ENCODE measurements at places on chromosomes 5 and 9.

DNA sequence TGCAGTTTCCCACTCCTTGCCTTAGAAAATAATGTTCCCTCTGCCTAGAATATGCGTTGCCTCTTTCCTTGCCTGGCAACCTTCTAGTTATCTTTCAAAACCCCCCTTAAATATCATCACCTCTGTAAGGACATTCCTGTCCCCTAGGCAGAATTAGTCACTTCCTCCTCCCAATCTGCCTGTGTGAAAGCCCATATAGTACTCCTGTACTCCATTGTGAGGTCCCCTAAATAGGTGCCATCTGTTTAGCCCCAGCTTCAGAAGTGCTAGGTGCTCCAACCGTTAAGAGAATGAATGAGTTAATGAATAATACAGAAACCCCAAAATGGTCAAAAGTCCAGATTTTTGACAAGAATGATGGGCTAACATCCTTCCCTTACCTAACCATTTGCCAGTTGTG is 181.4 kb downstream of the GDNF start:
- DNase-seq, result no peak

GRCh38 chr5:122297587-122298298 is 14.3 kb upstream of the SNCAIP start:
- DNase-seq, result no peak

DNA sequence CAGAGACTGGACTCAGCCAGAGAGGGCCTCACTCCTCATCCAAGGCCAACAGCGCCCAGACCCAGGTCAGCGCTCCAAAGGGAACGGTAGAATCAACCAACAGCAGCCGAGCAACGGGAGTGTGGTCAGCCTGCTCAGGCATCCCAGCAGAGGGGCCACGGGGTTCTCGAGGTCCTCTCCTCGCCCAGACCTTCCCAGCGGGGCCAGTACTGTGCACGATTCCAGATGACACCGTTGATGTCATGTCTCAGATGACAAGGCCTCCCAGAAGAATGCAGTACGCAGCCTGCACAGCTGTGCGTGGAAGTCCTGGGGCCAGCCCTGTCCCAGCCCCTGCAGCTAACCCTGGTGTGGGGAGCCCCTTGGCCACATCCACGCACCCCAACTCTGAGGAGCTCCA is 141.0 kb upstream of the PPP1R26 start:
- DNase-seq, result no peak

DNA sequence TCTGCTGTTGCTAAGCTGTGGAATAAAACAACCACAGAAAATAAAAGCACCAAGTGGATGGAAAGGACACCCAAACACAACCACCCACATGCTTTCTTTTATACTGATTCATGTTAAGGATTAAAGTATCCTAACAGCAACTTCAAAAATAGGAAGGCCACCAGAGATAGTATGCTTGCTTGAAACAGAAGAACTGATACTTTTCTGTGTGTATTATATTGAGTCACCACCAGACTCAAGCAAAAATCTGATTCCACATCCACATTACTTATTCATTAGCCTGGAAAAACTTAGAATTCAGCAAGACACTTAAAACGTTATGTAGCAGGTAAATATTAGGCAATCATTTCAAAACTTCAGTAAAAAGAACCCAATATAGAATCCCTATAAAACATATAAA is 52.3 kb downstream of the ZDHHC21 start:
- no peak for DNase-seq

DNA sequence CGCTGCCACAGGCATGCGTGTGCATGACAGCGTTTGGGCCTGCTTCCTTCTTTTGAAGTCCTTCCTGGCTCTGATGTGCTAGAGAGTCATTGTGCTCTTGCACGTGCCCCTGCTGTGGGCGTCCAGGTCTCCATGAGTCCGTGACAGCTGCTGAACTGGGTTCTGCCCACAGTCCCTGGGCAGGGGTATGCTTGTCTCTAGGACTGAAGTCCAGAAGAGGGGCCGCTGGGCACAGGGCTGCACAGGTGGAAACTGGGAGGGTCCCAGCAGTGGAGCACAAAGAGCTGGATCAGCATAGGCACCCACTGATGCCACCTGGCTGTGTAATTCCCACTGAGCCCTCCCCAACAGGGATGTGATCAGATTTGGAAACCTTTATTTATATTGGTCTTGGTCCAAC is 169.4 kb downstream of the IRX2 start:
- no peak for DNase-seq

GRCh38 chr5:173338380-173339015 is 10.3 kb upstream of the STC2 start:
- no peak for DNase-seq

DNA sequence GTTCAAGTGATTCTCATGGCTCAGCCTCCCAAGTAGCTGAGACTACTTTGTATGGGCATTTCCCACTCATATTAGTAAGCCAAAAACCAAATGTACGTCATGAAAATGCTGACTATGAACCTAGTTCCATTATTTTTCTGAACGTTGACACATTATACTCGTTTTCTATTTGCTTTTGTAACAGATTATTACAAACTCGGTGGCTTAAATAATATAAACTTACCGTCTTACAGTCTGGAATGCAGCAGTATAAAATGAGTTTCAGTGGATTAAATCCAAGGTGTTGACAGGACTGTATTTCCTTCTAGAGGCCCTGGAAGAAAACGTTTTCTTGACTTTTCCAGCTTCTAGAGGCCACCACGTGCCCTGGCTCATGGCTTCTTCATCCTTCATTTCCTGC is 517.0 kb downstream of the GADD45G start:
- no peak for DNase-seq

- no peak for DNase-seq
Measured at GRCh38 chr9:32401488-32401887, 17.0 kb downstream of the ACO1 start.

GRCh38 chr9:7375013-7375511 is 424.5 kb downstream of the DMAC1 start:
- DNase-seq, result no peak

GRCh38 chr9:131523451-131524435 is 7.3 kb downstream of the UCK1 start:
- no peak for DNase-seq

GRCh38 chr5:180291943-180292831 is at the start of gene MAPK9:
MAPK9 (minus strand) TSS chr5:180292083; CDS start chr5:180280561, 11,522 bp downstream.
- DNase-seq, result peak; percentile 71

DNA sequence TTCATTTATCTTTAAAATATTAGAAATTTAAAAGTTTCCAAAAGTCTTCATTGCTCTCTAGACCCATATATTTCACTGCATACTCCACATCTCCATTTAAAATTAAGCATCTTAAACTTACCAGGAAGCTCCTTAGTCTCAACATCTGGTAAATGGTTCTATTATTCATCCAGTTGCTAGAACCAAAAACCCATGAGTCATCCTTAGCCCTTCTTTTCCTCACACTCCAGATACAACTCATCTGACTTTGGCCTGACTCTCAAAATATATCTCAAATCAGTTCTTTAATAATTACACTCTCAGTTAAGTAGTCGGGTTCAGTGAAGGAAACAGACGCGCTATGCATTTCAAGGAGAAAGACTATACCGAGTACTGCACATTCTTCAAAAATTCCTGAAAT is 110.2 kb upstream of the COX7C start:
- no peak for DNase-seq

- no peak for DNase-seq
Measured at GRCh38 chr9:90827181-90827871, 25.7 kb downstream of the SYK start.

DNA sequence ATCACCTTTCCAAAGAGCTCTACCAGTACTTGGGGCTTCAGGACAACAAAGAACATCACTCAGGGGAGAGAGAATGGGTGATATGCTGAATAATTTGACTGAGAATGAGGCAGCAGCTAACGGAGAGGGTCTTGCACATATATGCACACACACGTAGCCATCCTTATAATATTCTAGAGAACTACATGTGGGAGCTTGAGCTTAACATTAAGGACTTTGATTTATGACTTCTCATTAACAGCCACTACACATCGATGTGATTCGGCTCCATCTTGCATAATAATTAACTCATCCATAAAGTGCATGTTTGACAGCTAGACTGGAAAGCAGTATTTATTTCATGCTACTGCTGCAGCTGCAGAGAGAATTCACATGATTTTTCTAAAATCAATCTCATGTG is 163.4 kb downstream of the RAB3C start:
- no peak for DNase-seq

DNA sequence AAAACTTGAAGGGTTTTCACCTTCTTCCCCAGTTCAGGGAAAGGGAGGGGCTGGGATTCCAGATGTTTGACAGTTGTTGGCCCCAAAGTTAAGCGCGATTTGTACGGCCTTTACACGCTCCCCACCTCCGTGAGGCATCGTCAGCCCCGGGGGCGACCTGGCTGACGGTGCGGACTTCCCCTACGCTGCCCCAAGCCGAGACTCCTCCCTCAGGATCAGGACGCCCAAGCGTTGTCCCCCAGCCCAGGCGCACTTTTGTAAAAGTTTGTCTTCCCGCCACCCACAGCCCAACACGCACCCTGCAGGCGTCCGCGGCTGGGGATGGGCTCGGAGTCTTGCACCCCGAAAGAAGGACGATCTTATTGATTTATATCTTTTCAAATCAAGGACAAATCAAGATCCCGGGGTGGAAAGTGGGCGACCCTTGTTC is 713 bp downstream of the MOB3B start:
- DNase-seq, result peak; percentile 11

DNA sequence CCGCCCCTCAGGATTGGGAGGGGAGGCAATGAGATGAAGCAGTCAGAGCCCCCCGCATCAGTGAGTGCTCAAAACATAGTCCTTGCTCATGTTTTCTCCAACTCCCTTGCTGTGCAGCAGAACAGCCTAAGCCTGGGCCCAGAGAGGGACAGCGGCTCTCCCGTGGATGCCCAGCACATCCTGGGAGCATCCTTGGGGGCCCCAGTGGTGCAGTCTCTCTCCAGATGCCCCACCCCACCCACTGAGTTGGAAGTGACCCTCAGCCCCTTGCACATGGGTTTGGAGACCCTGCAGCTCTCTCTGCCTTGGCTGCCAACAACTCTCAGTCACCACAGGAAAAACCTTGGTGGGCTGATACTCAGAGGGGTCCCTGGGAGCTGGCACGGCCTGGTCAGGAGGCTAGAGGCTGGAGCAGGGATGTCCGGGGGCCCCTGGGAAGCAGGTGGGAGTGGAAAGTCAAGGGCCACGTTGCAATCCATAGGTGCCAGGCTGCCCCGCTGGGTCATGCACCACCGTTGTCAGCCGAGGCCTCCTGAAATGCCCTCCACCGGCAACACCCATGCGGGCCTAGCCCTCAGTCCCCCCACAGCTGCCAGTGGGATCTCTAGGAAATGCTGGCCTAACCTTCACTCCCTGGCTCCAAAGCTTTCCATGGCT is 242.5 kb downstream of the PBX3 start:
- DNase-seq, result no peak

DNA sequence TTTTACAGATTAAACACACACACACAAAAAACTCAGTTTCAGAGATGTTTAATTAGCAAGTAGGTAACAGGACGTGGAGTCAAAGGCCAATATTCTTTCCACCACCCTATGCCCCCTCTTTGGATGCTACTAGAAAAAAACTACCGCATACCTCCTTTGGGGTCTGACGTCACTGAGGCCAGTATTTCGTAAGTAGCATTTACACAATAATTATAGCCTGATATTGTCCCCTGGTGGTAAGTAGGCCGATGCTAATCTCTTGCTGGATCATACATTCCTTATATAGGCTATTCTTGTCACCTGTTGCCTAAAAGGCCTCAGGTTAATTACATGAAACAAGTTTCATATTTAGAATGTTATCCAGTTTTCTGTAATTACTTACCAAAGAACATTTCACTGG is 21.0 kb upstream of the SMARCA2 start:
- DNase-seq, result no peak

- no peak for DNase-seq
Measured at GRCh38 chr9:129850821-129851550, 15.7 kb downstream of the USP20 start.

DNA sequence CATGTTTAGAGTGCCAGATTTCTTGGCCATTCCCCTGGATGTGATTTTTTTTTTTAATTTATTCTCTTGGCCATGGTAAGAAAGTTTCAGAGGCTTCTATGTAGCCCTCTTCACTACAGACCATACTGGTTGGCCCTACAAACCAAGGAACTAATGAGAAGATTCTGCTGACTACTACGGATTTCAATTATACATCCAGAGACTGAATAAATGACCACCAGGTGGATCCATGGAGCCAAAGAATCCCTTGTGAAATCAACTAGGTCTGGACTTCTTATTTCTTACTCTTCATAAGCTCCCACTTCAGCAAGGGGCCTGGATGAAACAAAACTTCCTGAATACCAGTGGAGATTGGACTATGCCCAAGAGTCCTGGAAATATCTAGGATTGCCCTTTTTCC is 27.6 kb downstream of the ZNF622 start:
- DNase-seq, result peak; percentile 32

DNA sequence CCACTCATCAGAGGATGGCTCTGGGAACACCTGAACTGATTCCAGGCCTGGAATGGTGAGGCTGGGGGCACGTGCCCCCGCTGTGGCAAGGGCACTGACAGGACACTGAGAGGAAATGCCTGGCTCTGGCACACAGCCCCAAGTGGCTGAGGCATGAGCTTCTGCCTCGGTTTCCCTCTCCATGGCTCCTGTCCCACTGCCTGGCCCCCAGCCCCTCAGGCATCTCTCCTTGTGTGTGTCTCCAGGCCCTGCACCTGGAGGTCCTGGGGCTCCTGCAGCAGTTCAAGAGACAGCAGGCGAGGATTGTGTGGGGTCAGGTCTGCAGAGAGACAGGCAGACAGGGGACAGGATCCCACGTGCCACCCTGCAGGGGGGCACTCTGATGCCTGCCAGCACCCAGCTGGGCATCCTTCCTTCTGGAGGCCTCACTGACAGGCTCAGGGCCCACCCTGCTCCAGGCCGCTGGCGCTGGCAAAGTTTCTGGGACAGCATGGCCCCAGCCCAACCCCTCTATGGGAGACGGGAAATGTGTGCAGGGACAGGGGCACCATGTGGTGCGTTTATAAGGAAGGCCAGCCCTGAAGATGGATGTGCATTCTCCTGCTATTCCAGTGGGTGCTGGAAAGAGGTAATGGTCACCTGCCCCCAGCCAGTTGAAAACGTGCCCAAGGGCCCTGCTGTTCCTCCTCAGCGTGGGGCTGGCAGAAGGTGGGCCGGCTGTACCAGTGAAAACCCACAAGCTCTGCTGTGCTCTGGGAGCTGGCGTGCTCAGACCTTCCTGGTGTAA is 66.0 kb downstream of the RASGEF1C start:
- no peak for DNase-seq

GRCh38 chr5:145968970-145969713 is 32.8 kb downstream of the SH3RF2 start:
- DNase-seq, result no peak
